ENCODE measurements at places on chromosomes 7 and 10. TPM values are rescaled to one million over a fixed set of nuclear protein-coding genes. Genes with fewer than 3 reads are reported as not detected.

GRCh38 chr10:47164800-47165128 is 135.2 kb upstream of the GDF10 start:
- DNase-seq = no peak

DNA sequence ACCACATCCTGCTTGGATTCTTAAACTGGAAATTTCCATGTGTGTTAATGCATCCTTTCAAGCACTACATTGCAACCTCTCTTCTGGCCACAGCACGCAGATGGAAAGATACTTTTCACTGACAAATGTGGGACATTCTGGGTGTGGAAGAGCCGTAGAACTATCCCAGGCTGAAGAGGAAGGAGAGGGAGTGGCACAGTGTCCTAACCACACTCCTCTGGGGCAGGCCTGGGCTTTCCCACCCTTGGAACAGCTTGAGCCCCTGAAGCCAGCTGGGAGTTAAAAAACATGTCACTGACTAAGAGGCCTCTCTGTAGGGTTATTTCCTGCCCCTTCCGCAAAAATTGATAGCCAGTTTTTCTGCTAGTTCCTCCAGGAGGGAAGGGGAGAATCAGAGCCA is 34.0 kb upstream of the DNMBP start:
- DNase-seq = no peak

- no peak for DNase-seq
Measured at GRCh38 chr7:28392289-28392688, 20.0 kb upstream of the CREB5 start.

- DNase-seq = no peak
Measured at GRCh38 chr7:98831641-98832221, 38.1 kb downstream of the TMEM130 start.

GRCh38 chr10:24262929-24263590 is 54.1 kb downstream of the KIAA1217 start:
- no peak for DNase-seq

DNA sequence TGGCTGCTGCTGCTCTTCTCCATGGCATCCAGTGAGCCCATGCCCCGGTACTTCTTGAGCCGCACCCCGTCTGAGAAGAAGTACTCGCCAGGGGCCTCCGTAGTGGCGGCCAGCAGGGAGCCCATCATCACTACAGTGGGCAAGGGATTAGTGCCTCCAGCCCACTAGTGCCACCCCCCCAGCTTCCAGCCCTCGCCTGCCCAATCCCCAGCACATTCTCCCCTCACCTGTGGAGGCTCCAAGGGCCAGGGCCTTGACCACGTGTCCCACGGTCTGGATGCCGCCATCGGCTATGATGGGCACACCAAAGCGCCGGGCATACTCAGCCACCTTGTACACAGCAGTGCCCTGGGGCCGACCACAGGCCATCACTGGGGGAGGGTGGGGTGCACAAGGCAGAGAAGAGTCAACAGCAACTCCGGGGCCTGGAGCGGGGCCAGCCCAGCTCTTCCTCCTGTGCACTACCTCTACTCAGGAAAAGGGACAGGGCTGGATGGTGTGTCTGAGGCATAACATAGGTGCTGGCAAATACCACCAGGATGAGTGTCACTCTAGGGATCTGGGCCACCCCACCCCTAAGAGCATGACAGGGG is 14.8 kb downstream of the IMPDH1 start:
- no peak for DNase-seq

DNA sequence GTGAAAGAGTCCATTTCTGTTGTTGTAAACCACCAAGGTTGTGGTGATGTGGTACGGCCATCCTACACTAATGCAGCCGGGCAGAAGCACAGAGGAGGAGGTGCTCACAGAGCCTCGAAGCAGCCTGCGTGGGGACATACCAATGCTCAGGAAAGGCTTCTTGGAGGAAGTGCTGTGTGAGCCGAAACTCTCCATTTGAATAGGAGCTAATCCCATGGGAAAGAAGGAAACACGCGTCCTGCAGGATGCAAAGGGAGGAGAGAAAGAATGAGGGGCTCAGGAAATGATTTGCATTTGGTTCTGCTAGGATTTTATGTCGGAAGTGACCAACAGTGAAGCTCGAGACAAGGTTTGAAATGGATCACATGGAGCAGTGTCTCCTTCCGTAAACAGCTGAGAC is 477.9 kb upstream of the ANKRD30A start:
- no peak for DNase-seq

GRCh38 chr7:121404348-121404747 is 8.2 kb upstream of the FAM3C start:
- no peak for DNase-seq

The HOXA6 gene
- polyA plus RNA-seq = 1.1 TPM

DNA sequence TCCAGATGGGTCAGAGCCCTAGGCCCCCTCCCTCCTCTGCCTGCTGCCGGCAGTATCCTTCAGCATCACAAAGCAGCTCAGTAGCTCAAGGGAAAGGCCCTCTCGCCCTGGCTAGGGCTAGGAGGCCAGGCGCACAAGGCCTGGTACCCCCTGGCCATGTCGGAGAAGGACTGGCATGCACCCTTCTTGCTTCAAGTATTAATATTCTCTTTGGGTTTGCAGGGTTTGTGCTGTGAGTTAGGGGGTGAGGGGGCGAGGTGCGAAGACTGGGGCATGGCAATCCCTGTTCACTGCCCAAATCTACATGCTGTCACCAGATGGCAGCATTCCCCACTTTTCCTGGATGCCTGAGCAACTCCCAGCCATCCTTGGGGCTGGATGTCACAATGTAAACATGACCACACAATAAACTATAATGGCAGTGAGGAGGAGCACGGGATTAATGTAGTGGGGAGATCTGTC is 105.2 kb downstream of the NEURL1 start:
- peak; percentile 87 for DNase-seq

DNA sequence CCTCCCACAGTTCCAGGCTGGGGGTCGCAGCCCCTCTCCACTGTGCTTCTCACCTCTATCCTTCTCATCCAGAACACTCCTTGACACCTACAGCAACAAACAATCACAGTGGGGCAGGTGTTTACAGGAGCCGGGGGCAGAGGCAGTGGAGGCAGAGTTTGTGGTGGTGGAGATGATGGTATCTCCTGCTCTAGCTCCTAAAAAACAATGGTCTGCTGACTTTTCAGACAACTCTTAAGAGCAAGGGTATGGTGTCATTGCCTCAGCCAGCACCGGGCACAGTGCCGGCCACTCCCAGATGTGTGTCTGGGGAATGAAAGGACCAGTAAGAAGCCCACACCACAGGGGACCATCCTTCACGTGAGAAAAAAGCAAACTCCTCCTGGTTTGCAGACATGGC is 36.3 kb upstream of the ANTXRL start:
- DNase-seq = no peak

Measured in kidney (tissue), 22 donors.